Gastrocnemius medialis (tissue), 4 donors: ENCODE measurements at places on chromosomes 6 and 20. TPM values are rescaled to one million over a fixed set of nuclear protein-coding genes. Genes with fewer than 3 reads are reported as not detected.

DNA sequence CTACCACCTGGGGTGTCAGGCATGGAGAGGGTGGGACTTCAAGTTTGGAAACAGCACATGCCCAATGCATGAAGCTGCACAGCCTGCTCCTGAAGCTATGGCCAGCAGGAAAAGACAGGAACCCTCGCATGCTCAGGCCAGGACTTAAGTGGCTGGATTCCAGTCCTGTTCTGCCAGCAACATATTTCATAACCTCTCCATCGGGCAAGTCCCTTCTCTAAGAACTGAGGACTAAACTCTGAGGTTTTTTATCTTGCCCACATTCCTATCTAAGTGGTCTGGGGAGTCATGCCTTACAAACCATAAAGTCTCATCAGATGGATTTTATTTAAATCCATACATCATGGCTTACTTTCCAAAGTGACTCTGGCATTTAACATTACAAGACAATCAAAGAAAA is 27.5 kb upstream of the AGPAT4 start:
- no peaks in the 10 kb centered on the region for H3K27me3 ChIP-seq
- H3K4me3 ChIP-seq: no peak overlapping the region
- DNase-seq: no peak
- H3K4me1 ChIP-seq: no peaks in the 10 kb centered on the region
- H3K36me3 ChIP-seq: no peaks in the 10 kb centered on the region

GRCh38 chr20:23212464-23212995 is 126.4 kb upstream of the CD93 start:
- no peak overlapping the region for H3K27ac ChIP-seq
- H3K4me3 ChIP-seq: no peak overlapping the region

- no peak overlapping the region for H3K4me3 ChIP-seq
- H3K4me1 ChIP-seq: no peaks in the 10 kb centered on the region
- H3K36me3 ChIP-seq: no peaks in the 10 kb centered on the region
- no peak for DNase-seq
Measured at GRCh38 chr20:57977141-57977540, 251.3 kb downstream of the ANKRD60 start.

GRCh38 chr6:133553652-133554051 is 312.5 kb downstream of the EYA4 start:
- no peaks in the 10 kb centered on the region for H3K36me3 ChIP-seq
- no peak overlapping the region for H3K4me3 ChIP-seq
- no peaks in the 10 kb centered on the region for H3K27me3 ChIP-seq
- peaks cover 41% of the 10 kb centered on the region for H3K4me1 ChIP-seq
- peak; percentile 31 for DNase-seq
- H3K27ac ChIP-seq: no peak overlapping the region

DNA sequence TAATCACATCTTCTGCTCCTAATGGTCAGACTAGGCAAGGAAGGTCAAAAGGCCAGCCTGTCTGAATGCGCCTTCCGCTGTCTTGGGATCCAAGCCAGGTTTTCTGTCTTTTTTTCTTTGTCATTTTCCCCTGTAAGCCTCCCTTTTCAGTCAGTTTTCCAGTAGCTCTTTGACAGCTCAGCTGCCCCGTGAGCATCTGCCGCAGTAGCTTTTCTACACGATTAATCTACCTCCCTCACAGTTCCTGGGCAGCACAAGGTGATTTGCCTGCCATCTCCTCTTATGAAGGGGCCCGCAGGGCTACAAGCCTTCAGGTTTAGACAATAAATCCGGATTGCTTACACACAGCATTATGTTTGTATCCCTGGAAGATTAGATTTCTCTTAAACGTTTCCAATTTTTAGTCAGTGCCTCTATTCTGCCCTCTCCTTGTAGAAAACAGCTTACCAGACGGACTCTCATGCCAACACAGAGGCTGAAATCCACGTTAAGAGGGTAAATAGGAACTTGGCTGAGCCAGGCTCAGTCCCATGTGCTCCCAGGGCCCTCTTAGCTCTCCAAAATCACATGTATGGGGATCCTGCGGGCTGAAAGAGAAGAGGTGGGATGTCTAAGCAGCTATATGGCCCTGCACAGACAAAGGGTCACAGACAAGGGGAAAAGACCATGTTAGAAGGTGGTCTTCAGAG is 77.2 kb downstream of the LY86 start:
- H3K4me1 ChIP-seq: peaks cover 4% of the 10 kb centered on the region
- no peak overlapping the region for H3K4me3 ChIP-seq
- H3K27me3 ChIP-seq: no peaks in the 10 kb centered on the region
- H3K27ac ChIP-seq: no peak overlapping the region
- no peak for DNase-seq

DNA sequence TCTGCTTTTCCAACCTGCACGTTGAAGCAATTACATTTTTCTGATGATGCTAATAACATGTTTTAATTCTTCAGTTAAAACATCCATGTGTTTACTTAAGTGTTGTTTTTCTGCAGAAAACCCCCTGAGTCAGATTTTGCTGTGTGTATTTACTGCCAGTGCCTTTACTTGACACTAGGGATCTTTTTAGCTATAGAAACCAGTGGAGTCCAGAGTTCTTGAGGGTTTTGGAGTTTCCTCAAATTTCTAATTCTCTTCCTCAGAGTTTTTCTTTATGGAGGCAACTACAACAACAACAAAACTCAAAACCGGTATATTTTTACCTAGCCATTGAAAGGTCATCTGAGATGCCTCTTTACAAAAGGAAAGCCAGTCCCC is 168.4 kb downstream of the JARID2 start:
- H3K27me3 ChIP-seq: no peaks in the 10 kb centered on the region
- H3K27ac ChIP-seq: no peak overlapping the region
- no peak for DNase-seq
- peaks cover 40% of the 10 kb centered on the region for H3K4me1 ChIP-seq
- no peak overlapping the region for H3K4me3 ChIP-seq

DNA sequence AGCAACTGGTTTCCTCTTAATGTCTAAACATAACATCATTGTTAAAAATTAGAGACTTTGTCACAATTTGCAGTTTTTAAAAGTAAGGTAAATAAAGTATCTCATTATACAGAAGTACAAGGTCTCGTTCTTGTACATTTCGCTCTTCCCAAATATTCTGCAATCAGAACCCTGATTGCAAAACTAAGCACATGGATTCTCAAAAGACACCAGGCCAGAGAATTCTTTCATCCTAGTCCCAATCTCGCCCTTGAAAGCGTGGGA is 355 bp upstream of the AKAP7 start:
- peak overlapping the region; percentile 84 for H3K27ac ChIP-seq
- peak overlapping the region; percentile 84 for H3K4me3 ChIP-seq
- no peak for DNase-seq
- no peaks in the 10 kb centered on the region for H3K27me3 ChIP-seq
- H3K4me1 ChIP-seq: peaks cover 8% of the 10 kb centered on the region

DNA sequence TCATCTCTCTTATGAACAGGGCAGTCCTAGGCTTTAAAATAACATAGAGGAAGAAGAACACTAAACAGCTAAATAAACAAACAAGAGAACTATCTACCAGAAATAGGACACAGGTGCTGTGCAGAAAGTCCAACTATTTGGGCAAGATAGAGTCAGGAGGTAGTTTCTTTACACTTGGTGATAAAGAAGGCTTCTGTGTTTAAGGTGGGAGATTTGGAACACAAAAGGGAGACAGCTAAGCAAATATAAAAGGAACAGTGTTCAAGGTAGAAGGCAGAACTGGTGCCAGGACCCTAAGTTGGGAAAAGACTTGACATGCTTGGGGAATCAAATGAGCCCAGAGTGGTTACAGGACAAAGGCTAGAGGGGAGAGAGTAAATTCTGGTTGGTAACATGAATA is 110.5 kb downstream of the MANEA start:
- no peaks in the 10 kb centered on the region for H3K27me3 ChIP-seq
- H3K4me3 ChIP-seq: no peak overlapping the region
- no peaks in the 10 kb centered on the region for H3K36me3 ChIP-seq
- H3K27ac ChIP-seq: no peak overlapping the region

GRCh38 chr6:36624461-36625157 is 30.4 kb downstream of the SRSF3 start:
- H3K27me3 ChIP-seq: no peaks in the 10 kb centered on the region
- no peak overlapping the region for H3K4me3 ChIP-seq
- no peaks in the 10 kb centered on the region for H3K36me3 ChIP-seq

DNA sequence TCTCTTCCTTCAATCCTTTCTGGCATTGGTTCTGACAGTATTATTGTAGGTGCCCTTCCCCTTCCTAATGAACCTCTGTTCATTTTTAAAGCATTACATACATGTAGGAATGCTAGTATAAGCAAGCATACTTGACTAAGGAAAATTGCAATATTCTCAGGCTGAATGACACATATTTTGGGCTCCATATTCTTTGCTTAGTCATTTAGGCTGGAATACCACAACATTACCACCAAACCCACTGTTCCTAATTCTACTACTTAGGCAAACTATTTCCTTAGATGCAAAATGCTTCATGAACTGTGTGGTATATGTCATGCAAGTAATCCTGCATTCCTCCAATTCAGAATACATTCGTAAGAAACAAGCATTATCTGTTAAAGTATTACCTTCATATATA is 113.9 kb downstream of the PRDM1 start:
- H3K4me3 ChIP-seq: no peak overlapping the region
- H3K27me3 ChIP-seq: no peaks in the 10 kb centered on the region
- H3K4me1 ChIP-seq: no peaks in the 10 kb centered on the region

GRCh38 chr6:130282234-130282995 is 59.7 kb upstream of the SAMD3 start:
- no peak for DNase-seq
- H3K4me3 ChIP-seq: no peak overlapping the region
- H3K27ac ChIP-seq: no peak overlapping the region

NKAIN2 gene
- total RNA-seq: 0.58 TPM

HLA-DPA1 gene
- total RNA-seq: 19.5 TPM

ELOVL2 gene
- total RNA-seq: 1.1 TPM

SOBP gene
- 3.8 TPM for total RNA-seq
